ENCODE measurements at places on chromosomes 1 and 21. TPM values are rescaled to one million over a fixed set of nuclear protein-coding genes. Genes with fewer than 3 reads are reported as not detected.

- no peak for DNase-seq
Measured at GRCh38 chr1:24221246-24221645, 34.2 kb upstream of the IFNLR1 start.

- no peak for DNase-seq
Measured at GRCh38 chr1:246599315-246599714, 33.1 kb downstream of the CNST start.

Gene SDE2
- 22.5 TPM for total RNA-seq

DNA sequence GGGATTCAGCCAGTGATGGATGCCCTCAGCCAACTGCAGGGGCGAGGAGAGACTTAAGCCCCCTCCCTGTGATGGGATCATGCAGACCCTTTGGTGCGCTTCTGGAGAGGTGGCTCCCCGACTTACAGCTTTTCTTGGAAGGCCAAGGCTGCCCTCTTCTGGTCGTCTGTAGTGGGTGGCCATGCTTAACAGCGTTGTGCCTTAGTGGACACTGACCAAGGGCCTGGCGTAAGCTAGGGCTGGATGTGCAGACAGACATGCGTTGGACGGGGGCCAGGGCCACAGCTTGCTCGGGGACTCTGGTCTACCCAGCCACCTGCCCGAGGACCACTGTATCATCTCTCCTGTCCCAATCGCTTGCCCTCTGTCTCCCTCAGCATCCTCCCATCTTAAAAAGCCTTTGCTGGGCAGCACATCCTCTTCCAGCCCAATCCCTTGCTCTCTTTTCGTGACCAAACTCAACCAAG, 5.5 kb downstream of the AZIN2 start:
- DNase-seq, result peak; percentile 94

All from esophagus muscularis mucosa (tissue), 4 donors.